ENCODE measurements at places on chromosomes 11 and 22.

GRCh38 chr11:12382451-12382850, 5.1 kb downstream of the PARVA start:
- DNase-seq: no peak

GRCh38 chr11:126109941-126110731, 47.5 kb upstream of the CDON start:
- no peak for DNase-seq

GRCh38 chr11:32310214-32310601, 125.1 kb downstream of the WT1 start:
- no peak for DNase-seq

DNA sequence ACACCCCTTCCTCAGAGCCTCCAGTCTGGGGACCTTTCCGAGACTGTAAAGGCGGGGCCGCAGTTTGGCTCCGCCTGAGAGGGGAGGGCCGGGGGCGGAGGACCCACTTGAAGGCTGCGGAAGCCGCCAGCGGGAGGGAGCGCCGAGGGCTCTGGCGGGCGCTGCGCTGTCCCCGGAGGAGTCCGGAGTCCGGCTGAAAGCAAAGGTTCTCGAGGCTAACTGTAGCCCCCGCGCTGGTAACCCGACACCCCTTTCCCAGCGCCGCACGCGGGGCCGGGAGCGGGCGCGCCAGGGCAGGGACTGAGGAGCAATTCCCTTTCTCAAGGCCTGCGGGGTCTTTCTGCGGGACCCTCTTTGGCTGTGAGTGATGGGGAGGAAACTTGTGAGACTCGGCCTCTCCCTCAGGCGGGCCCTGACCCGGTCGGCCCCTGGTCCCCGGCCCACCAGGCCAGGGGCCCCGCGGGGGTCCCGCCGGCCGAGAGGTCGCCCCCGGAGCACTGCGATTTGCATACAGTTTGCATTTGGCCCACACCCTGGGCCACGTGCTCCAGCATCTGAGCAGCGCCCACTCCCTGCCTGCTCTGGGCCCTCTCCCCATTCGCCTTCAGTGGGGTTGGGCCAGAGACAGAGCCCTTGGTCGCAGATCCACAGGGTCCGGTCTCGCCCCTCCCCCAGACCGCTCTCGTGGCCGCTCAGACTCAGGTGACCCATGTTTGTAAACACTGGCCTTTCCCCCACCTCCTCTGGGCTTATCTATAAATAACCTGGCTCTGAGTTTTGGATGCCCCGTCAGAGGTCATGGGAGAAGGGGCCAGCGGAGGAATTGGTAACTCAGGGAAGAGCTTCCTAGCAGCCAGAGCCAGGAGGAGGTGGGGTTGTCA, 519 bp upstream of the ART5 start:
- peak; percentile 87 for DNase-seq

- DNase-seq: no peak
These were observed 25.8 kb upstream of the PPARA start for GRCh38 chr22:46124383-46125144.

GRCh38 chr11:72271980-72272379, 28.0 kb upstream of the PHOX2A start:
- no peak for DNase-seq

DNA sequence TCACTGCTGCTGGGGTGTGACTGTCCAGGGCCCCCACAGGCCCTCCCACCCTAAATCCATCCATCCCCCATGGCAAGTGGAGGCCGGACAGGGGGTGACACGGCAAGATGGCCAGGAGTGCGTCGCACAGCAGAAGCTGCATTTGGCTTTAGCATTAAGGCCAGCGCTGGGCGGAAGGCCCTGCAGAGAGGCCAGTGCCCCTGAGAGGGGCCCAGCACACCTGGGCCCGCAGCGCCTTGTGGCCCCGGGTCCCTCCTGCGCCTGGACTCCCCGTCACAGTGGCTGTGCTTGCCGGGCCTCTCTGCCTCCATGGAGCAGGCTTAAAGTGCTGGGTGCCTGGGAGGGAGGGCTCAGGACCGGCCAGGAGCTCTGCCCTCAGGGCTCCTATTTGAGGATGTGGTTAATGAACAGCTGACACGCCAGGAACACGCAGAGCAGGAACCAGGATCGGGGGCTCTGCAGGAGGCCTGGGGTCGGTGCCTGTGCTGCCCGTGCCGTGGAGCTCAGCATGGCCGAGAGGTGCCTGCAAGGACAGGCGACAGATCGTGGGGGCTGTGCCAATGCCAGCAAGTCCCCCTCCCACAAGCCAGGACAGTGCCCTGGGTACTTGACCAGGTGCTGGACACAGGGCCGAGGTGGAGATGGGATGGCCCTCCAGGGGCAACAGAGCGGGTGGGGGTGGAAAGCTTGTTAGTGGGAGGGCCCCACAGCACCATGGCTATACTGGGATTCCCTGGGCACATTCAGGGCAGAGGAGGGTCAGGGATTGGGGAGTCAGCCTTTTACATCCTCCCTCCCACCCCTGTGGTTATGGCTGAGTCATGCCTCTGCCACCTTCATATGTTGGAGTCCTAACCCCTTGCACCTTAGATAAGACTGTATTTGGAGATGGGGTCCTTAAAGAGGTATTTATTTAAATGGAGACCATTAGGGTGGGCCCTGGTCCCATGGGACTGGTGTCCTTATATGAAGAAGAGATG, 30.9 kb upstream of the CARS1 start:
- DNase-seq: no peak

Measured in SK-N-DZ (cell line).